Erythroblast (primary cell): ENCODE measurements at places on chromosomes 6 and 20.
A peak's percentile ranks its signal among the peaks of the same experiment; 100 is the strongest.

- DNase-seq, result no peak
These were observed 46.9 kb downstream of the CDS2 start for GRCh38 chr20:5173751-5174150.

GRCh38 chr20:3222635-3223600 is 13.6 kb downstream of the ITPA start:
- DNase-seq, result no peak

- DNase-seq, result no peak
These were observed 698.2 kb downstream of the DOK5 start for GRCh38 chr20:55173601-55174000.

DNA sequence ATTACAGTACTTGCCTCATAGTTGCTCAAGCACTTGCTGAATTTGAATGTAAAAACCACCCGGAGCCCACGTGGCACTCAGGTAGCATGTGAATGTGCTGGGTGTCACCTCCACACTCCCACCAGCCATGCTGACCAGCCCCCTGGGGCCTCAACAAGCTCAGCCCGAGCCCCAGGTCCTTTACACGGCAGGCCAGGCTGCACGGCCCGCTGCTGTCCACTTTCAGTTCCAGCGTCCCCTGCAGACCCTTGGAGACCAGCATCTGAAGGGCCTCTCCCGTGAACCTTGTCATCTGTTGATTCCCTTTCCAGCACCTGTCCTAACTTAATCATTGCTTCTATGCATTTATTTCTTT is 33.3 kb upstream of the ZBP1 start:
- DNase-seq, result no peak

DNA sequence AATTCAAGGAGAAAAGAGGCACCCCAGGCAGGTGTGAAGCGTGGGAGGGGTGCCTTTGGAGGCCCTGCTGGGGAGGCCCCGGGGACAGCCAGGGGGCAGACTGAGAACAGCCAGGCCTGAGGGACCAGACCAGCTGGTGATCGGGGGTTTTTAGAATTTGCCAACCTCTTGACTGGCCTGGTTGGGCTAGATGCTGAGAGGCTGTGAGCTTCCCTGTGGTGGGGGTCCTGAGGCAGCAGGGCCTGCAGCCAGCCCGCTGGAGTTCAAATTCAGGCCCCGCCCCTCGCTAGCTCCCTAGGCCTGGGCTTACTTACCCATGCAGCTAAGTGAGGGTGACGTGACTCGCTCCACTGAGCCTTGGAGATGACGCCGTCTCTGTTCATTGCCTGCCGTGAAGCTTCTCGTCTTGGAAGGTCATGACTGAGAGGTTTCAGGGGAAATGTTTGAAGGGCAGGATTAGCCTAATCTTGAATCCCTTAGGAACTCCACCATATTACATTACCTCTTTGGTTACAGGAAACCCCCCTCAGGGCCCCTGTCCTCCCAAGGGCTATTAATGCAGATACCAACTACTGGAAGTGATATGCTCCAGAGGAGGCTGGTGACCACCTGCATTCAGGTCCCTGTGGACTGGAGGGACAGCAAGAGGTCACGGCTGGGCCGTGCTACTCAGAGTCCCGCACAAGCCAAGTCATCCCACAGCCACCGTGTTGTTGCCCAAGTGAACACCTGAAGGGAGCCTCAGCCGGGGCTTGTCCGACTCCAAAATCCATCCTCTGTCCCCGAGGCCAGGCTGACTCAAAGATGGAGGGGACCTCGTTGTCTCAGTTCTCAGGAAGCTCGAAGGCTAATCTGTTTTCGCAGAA is 73.9 kb upstream of the DUSP22 start:
- DNase-seq, result no peak

DNA sequence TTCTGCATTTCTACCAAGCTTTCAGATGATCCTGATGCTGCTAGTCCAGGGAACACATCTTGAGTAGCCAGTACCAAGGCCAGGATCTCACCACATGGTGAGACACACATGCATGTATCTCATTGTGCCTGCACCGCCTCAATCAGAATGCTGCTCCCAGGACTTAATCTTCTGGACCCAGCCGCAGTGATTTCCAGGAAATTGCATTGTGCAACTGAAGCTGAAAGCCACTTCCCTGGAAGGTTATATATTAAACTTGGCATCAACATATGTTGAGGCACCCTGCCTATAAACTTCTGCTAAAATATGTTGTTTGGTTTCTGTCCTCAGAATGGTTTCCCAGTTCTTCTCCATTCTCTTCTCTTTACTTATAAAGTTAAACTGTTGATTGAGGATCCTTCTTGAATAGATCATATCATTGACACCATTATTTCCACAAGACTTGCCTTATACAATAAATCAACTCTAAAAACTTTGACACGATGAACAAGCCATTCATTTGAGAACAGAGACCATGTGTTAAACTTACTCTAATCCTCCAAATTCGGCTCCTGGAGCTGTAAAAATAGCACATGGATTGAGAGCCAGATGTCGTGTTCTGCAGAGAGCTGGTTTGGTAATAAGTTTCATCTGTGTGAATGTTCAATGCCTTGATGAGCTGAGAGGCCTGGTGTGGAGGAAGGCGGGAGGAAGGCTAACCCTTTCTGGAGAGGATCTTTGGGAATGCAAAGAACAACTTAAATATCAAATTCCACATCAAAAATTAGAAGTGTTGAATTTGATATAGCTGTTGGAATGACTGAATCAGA is 65.0 kb upstream of the PCSK2 start:
- DNase-seq, result no peak

DNA sequence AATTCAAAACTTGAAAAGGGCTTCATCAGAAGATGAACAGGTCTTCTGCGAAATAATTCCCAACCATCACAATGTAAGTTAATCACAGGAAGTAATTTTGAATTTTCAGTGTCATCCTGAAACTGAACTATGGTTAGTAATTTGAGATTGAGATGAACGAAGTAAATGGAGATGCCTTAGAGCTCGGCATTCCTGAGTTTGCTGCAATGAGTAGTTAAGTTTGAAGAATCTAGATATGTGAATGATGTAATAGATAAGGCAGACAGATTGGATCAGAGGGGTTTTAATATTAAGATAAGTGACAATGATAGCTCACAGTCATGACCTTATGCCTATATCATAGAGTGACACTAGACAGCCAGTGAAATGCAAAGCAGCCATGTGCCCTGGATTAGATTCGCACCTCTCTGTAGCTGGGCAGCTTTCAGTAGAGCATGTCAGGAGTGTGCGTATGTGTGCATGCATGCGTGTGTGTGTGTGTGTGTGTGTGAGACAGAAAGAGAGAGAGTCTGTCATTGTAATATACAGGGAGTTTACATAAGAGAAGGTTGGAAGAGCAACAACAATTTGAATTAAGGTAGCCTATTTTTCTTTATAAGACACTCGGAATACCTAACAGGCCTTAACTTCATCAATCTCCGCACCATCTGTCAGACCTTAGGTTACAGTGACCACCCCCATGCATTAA is 233.0 kb downstream of the GMPR start:
- DNase-seq, result no peak

- peak; percentile 55 for DNase-seq
These were observed 1.5 kb downstream of the DEK start for GRCh38 chr6:18262702-18263417.

DNA sequence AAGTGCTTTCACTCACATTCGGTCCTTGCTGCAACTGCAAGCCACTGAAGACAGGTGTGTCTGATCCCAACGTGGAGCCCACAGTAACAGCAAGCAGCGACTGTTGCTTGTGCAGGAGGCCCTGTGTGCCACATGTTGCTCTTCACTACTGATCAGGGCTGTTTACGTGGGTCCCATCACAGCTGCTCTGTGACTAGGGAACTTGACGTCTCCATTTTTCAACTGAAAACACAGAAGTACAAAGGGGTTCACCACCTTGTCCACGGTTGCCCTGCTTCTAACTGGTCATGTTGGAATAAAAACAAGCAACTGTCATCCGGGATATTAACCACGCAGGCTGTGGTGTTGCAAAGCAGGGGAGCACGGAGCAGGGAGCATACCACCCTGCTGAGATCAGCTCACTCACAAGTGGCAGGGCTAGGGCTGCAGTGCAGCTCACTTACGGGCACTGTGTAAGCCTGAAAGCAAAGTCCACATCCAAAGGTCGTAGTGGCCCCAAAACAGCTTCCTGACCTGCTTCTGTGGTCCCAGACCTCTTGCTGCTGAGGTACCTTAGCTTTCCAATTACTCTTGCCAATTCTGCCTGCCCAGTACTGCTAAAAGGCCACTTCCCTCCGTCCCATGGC is 105.8 kb upstream of the DUSP22 start:
- no peak for DNase-seq

GRCh38 chr6:69012876-69013275 is 377.8 kb downstream of the ADGRB3 start:
- DNase-seq, result no peak

- peak; percentile 20 for DNase-seq
These were observed 5.4 kb upstream of the KCNQ5 start for GRCh38 chr6:72616406-72617015.

- no peak for DNase-seq
These were observed 716.0 kb upstream of the EYS start for GRCh38 chr6:66423047-66423446.

GRCh38 chr6:31396422-31397152 is 6.8 kb upstream of the MICA start:
- DNase-seq, result peak; percentile 72

DNA sequence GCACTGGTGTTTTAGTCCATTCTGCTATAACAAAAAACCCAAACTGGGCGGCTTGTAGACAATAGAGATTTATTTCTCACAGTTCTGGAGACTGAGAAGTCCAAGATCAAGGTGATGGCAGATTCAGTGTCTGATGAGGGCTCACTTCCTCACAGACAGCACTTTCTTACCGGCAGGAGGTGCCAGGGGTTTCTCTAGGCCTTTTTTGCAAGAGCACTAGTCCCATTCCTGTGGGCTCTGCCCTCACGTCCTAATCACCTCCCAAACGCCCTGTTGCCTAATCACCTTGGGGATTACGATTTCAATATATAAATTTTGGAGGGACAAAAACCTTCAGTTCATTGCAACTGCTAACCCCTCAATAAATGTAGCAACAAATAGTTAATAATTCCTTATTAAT is 140.0 kb upstream of the SGK1 start:
- DNase-seq, result no peak

DNA sequence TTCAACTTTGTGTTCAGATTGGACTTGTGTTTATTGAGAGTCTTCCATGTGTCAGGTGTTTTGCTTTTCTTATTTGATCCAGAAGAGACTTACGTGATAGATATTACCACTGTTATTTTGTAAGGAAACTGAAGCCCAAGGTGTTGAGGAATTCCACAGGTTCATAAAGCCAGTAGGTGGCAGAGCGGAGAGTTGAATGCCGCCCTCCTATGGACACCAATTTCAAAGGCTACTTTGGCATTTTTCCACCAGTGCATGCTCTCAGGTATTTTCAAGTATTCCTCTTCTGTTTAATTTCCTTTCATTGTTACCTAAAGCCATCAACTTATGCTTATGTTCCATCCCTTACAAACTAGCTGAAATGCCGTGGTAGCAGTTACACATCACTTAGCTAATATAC is 14.0 kb upstream of the COL10A1 start:
- DNase-seq, result no peak

DNA sequence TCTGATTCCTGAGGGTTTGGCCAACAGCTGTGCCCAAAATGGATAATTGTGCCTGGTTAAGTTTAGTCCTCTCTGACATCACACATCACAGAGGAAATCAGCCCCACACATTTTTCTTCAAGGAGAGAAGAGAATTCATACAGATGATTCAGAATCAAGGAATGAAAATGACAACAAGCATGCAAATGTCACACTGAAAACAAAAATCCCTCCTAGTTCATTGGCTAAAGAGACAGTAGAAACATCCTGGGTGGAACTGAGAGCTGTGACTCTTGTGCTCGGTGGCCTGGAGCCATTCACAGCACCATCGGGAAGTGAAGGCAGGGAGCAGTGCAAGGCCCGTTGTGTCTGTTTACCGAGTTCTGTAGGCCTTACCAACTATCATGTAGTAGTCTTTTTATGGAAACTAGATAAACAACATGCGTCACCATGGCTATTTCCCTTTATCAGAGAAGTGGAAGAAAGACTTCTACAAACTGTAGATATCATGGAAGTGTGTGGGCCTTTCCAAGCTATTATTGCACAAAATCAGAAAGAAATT is 81.7 kb upstream of the TENT5A start:
- DNase-seq, result no peak

DNA sequence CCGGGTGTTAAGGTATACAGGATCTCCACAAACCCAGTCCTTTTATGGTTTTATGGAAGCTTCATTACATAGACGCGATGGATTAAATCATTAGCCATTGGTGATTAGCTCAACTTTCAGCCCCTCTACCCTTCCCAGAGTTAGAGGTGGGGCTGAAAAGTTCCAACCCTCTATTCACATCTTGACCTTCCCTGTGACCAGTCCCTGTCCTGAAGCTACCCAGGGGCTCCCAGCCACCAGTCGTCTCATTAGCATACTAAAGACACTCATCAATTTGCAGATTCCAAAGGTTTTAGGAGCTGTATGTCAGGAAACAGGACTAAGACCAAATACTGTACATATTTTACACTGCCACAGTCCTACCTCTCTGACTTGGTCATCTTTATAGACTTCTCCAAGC is 21.0 kb downstream of the KHDC1L start:
- DNase-seq, result no peak

DNA sequence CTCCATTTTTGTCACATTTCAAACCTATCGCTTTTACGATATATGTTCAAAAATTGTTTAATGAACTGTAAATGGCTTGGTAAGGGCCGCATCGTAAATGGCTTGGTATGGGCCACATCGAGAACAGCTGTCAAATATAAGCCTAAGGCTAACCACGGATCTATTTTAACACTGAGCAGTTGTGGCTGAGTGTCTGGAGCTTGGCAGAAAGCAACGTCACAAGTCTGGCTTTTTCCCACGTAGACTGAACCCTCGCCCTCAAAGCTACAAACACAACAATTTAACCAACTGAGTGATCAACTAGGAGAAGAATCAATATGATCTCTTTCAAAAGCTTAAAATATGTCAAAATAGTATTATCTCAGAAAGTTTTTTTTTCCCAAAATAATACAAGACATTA is 71.4 kb upstream of the PRSS16 start:
- no peak for DNase-seq

DNA sequence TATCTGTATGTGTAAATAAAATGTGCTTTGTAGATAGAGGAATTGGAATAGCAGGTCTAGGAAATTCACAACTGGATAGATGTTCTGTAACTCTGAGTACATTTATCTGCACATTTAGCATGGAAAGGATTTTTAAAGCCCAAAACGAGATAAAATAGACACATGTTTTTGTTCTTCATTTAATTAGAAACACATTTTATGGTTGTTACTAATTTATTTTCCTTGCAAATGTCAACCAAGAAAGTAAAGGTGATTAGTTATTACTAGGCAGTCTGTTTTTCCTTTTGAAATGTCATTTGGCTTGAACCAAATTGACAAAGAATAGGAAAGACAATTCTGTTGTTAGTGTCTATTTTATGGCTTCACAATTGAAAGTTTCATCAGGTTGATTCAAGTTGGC is 769 bp downstream of the PRL start:
- DNase-seq, result no peak

GRCh38 chr6:85797993-85798392 is 155.3 kb upstream of the SYNCRIP start:
- no peak for DNase-seq

DNA sequence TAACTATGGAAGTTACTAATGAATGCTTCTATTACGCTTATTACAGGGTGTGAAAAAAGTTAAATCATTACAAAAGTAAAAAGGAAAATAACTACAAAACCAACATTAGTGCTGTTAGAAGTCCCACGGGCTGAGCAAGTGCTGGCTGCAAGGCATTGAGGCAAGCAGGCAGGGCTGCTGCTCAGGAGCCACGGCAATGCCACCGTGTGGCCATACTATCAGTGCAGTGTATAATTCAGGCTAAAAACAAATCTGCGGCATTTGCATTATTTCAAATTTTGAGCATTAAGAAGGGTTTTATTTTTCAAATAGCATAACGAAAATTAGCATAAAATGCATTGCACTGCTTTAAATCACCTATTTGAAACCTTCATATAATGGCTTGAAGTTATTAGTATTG is 17.1 kb downstream of the IFNGR1 start:
- DNase-seq, result no peak
